ENCODE measurements at places on chromosomes 16 and 17.

- no peak for DNase-seq
Observed at GRCh38 chr17:57481910-57482391, 225.6 kb downstream of the MSI2 start.

DNA sequence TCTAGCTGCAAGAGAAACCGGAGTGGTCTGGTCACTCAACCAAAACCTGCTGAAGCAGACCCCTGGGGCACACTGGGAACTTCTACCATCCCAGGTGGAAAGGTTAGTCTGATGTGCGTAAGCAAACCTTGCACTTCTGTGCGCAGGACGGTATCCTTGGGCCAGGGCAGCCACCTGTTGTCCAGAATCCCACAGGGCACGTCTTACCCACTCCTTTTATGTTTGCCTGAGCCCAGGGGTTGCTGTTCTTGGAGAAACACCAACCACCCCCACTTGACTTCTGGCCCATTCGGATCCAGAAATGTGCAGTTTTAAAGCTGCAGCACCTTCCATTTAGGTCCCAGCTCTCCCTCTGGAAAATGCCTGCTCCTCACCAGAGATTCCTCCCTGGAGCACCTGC, 18.7 kb downstream of the TBC1D24 start:
- no peak for DNase-seq

GRCh38 chr17:74874615-74875037, 1.8 kb upstream of the FDXR start:
- no peak for DNase-seq

DNA sequence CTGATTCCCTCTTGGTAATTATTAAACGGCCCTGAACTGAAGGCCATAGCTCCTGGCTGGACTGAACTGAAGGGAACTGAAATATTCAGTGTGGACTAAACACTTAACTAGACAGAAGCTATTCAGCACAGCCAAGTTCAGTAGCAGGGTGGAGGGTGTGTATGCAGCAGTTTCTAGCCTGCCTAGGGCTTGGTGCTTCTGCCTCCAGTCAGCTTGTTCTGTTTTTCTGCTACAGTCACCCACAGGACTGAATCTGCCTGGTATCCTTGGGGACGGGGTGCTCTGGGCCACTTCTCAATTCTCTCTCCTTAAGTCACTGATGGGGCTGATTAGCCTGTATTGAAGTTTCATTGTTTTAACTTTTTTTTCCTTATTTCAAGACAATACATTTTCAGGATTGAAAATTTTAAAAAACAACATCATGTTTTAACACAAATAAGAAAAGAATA, 77.1 kb downstream of the WWP2 start:
- DNase-seq = no peak

- no peak for DNase-seq
Observed at GRCh38 chr16:12484972-12485371, 318.7 kb downstream of the CPPED1 start.

- no peak for DNase-seq
Observed at GRCh38 chr17:2064147-2064489, 9.2 kb downstream of the HIC1 start.

- no peak for DNase-seq
Observed at GRCh38 chr17:74552037-74552436, 6.1 kb upstream of the CD300C start.

DNA sequence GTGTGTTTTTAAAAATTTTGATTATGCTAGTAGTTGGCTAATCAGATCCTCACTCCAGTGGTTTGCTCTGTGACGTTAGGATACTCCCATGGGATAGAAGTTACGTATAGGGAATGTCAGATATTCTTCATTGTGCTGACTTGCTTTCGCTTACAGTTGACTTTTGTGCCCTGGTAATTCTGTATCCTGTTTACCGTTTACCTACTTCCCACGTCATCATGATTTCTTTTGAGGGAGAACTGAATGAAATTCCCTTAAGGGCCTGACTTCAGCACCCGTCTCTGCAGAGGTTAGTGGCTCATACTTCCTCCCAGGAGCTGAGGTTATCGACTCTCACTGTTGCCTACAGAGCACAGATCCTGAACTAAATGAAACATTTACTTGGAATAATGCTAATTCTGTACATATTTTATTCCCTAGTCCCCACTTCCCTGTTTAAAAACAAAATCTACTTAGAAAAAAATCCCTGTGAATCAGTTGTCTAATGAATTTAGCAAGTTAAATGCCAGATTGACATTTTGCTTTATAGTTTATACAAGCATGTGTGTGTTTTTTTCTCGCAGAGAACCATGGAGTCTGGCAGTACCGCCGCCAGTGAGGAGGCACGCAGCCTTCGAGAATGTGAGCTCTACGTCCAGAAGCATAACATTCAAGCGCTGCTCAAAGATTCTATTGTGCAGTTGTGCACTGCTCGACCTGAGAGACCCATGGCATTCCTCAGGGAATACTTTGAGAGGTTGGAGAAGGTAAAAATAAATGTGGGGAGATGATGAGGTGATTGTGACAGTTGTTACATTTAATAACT, 2.8 kb downstream of the PRKAR1A start:
- no peak for DNase-seq

DNA sequence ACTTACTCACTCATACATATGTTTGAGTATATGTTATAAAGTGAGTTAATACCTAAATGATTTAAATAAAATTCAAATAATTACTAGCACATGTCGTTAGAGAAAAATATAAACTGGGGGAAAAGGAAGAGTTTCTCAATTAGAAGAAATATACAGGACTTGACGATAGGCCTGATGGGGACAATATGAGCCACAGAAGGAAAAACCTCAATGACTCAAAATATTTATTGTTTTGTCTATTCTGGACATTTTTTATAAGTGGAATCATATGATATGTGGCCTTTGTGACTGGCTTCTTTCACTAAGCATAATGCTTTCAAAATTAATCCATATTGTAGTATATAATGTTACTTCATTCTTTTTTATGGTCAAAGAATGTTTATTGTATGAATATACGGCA, 339.2 kb upstream of the PMFBP1 start:
- no peak for DNase-seq

DNA sequence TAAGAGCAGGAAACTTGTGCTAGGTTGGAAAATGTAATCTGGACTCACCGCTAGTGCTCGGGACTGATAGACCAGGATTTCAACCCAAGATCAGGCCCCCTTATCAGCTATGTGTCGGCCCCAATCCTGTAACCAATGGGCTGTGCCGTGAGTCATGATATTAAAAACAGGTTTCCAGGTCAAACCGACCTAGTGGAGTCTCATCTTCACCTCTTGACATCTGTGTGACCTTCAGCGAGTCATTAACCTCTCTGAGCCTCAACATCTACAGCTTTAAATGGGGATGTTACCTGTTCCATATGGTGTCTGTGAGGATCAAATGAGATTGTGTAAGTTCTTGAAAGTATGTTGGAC, 512 bp downstream of the PMM2 start:
- no peak for DNase-seq

- DNase-seq = no peak
Observed at GRCh38 chr16:64475627-64476351, 646.1 kb downstream of the CDH11 start.

- DNase-seq = no peak
Observed at GRCh38 chr16:84751947-84752346, 52.1 kb downstream of the USP10 start.

- DNase-seq = no peak
Observed at GRCh38 chr17:47967607-47968252, 3.2 kb upstream of the CDK5RAP3 start.

All from GM12891 (cell line).